ENCODE measurements at places on chromosomes 16 and 17.

- DNase-seq = no peak
Measured at GRCh38 chr17:14222611-14223010, 14.1 kb downstream of the CDRT15 start.

DNA sequence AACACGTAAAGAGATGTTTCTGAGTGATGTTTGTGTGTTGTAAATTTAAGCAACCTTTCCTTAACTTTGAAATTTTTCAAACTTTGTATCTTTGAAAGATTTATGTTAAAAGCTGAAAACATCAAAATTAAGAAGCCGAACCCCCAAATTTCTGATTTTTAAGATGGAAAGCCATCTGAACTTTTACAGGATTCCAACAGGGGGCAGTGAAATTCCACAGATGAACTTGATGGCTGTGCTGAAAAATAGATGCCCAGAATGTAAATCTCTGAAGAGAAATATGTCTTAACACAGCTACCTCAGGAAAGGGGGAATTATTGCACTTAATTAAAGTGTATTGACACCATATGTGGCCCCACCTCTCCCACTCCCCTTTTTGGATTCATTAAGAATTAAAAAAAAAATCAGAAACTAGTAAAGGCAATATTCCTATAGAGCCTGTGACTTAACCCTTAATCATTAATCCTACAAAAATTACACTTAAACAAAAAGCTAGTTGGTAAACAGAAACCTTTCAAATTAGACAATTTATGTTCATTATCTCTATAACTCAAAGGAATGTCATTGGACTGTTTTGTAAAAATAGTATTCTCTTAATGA lies 597.9 kb downstream of the KCNJ2 start:
- DNase-seq = peak; percentile 78

DNA sequence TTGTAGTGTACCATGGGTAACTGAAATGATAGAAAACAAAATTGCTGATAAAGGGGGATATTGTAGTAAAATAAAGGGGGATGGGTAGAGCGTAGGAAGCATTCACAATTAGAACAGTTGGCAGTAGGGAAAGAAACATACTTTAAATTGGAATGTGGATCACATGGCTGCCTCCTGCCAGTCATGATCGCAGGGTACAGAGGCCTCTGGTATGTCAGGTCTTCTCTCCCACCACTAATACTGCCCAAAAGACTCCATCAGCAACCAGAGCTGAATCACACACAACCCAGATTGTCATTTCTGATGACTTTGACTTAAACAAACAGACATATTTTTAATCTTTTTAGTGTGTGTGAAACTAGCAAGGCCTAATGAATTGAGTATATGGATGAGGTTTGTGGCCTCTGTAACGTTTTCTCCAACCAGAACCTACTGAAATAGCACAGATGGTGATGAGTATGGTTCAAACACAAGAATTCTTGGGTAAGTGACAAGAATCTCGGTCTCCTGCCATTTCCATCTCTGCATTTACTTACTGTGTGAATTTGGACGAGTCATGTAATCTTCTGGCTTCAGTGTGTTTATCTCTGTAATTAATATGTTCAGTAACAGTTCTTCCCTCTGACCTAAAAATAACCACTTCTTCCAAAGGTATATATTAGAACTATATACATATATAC lies 112.6 kb downstream of the USP22 start:
- DNase-seq = no peak

- DNase-seq = no peak
Measured at GRCh38 chr17:35738519-35739133, 7.2 kb downstream of the RASL10B start.

- no peak for DNase-seq
Measured at GRCh38 chr17:48843187-48843900, 12.5 kb downstream of the CALCOCO2 start.

GRCh38 chr16:11149011-11149616 lies 106.9 kb downstream of the SOCS1 start:
- DNase-seq = no peak

DNA sequence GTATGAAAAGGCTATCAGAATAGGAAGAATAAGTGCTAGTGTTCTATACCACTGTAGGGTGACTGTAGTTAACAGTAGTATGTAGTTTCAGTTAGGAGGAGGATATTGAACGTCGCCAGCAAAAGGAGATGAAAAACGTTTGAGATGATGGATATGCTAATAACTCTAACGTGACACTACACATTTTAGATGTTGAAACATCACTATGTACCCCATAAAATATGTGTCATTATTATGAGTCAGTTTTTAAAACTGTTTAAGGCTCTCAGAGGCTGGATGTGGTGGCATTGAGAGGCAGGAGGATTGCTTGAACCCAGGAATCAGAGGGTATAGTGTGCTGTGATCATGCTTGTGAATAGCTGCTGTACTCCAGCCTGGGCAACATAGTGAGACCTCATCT lies 31.8 kb downstream of the UBN1 start:
- no peak for DNase-seq

DNA sequence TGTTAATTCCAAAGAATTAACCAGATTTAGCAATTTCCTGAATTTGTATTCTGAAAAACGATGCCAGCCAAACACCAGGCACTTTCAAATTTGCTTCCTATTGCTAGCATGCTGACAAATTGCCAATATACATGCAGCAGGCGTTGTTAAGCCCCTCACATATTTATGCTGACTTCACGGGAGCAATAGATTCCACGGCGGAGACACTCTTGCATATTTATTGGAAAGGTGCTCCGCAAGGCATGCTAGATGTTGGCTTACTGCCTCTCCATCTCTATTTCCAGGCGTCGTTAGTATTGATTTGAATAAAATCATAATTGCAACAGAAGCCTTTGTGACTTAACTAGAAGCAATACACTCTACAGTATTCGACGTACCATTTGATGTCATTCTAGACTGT lies 211.0 kb upstream of the IRX5 start:
- no peak for DNase-seq

DNA sequence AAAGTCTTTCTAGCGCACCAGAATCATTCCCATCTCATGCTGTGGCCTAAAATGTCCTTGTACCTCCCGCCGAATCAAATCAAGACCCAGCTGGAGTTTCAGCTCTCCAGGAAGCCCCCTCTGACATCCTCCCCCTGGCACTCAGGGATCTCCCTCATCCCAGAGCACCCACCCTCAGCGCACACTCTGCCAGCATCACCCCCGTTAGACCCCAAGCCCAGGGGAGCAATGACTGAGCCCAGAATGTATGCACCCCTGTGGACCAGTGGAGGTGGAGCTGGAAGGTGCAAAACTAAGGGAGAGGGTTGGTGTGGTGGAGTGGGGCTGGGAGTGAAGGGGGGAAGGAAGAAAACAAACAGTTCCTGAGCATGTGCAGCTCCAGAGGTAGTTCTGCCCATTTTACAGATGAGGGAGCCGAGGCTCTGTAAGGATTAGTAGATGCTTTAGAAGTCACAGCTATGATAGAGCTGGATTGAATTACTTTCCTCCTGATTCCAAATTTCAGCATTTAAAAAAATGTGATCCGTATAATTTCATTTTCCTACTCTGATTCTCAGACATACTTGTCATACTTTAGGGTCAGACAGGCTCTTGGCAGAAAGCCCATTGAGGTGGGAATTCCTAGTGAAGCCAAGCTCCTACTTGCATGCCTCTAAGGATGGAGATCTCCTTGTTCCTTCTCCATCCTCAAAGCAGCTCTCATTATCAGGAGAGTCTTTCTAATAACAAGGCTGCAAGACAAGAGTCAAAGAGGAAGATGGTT lies 242.7 kb downstream of the KATNIP start:
- DNase-seq = no peak

DNA sequence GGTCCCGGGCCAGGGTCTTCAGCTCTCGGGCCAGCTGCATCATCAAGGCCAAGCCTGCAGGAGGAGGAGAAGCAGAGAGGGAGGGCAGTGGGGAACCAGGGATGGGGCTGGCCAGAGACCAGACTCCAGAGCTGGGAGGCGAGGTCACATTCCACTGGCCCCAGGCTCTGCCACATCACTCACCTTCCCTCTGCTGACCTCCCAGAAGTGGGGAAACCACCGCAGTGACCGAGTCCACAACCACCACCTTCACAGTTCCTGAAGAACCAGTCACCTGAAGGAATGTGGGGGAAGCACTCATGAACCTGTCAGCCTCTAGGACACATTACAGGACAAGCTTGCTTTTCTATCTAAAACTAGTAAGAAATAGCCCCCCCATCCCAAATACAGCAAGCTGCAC lies 16.4 kb downstream of the RAD51D start:
- no peak for DNase-seq

DNA sequence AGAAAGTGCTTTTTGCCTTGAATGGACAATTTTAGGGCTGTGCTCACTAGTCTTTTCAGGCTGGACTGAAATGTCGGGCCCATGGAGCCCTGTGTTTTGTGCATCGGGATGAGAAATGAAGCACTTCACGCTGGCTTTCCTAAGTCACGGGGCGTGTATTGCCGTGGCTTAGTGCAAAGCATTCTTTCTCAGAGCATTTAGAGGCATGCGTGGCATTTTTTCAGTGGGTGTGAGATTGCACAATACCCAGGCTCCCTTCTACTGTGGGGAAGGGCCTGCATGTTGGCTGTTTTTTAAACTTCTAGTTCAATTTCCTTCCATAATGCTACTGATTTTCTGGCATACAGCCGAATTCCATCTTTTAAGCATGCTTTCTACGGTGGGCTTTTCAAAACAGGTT lies 12.6 kb upstream of the POLR3E start:
- DNase-seq = no peak

- no peak for DNase-seq
Measured at GRCh38 chr17:83175119-83175821, 95.9 kb downstream of the METRNL start.

DNA sequence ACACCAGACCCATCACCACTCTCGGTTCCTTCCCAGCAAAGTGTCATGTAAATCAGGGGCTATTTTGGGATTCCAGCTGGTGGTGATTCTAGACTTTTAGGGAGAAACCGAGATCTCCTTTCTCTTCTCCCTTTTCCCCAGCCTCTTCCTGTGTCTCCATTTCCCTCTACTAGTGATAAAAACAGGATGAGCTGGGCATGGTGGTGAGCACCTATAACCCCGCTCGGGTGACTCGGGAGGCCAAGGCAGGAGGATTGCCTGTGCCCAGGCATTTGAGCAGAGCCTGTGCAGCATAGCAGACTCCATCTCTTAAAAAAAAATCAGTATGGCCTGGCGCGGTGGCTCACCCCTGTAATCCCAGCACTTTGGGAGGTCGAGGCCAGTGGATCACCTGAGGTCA lies 6.1 kb downstream of the TBX21 start:
- DNase-seq = no peak

GRCh38 chr16:50015631-50016030 lies 9.4 kb upstream of the CNEP1R1 start:
- DNase-seq = no peak

DNA sequence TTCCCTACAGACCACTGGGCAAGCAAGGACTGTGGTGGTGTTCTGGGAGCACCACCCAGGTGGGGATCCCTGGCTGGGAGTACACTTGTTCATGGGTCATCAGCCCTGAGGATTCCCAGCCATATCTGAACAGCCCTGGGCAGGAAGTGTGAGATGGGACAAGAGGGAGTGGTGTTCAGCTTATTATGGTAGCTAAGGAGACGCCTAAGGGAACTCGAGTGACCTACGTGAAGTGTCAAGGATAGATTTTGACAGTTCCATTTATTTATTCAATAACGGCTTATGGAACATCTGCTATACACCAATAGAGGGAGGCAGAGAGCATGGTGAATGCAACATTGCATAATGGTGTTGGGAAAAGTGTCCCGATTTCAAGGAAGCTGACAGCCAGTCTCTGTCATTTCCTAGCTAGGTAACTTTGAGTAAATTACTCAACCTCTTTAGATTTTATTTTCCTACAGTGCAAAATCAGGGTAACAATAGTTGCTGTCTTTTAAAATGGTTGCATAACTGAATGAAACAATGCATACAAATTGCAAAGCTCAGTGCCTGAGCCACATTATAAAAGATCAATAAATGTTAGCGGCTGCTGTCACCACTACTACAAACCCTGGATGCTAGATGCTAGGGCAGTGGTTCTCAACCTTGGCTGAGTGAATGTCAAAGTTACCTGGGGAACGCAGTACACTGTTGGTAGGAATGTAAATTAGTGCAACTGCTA lies 534.1 kb downstream of the GRIN2A start:
- peak; percentile 5 for DNase-seq

DNA sequence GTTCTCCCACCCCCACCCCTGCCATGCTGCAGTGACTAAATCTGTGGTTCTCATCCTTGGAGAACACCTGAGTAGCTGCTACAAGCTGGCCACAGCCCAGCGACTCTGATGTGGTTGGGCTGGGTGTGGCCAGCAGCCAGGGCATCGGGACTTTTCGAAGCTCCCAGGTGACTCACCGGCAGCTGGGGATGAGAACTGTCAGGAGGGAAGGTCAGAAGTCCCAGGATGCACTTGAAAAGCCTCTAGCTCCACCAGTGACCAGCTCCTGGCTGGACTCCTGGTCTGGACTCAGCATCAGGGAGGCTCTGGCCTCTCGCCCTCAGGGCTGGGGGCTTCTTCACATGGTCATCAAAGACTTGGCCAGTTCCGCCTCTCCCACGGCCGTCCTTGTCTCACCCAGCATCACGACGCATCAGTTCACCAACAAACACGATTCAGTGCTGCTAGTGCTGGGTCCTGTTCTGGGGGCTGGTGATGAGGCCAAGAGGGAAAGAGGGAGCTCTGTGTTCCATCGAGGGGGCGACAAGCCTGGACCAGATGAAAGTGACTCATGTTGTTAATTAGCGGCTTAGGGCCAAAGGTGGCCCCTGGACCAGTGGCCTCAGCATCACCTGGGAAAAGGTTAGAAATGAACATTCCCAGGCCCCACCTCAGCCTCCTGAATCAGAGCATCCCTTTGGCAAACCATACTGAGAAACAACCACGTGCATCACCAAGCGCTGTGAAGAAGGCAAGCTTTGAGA lies 3.9 kb upstream of the C17orf99 start:
- DNase-seq = no peak

DNA sequence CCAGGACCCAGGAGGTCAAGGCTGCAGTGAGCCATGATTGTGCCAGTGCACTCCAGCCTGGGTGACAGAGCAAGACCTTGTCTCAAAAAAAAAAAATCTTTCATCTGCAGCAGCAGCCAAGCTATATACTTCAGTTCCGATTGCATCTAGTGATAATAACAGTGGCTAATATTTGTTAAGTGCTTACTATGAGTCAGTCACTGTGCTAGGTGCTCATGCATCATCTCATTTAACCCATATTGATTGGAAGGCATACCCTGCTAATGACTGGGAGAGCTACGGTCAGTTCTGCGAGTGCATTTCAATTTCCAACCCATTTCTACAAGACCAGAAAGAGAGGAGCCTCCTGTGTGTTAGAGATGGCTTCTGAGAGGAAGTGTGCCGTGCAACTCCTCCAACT lies 7.7 kb upstream of the TUBG2 start:
- no peak for DNase-seq

- DNase-seq = no peak
Measured at GRCh38 chr17:77862890-77863813, 95.4 kb upstream of the TNRC6C start.

GRCh38 chr17:68382582-68383085 lies 74.7 kb downstream of the WIPI1 start:
- no peak for DNase-seq

- DNase-seq = no peak
Measured at GRCh38 chr16:58377932-58378331, 14.3 kb upstream of the GINS3 start.

All from NCI-H146 (cell line).